Stimulated activated CD4-positive, alpha-beta T cell treated with anti-CD3 and anti-CD28 coated beads, TNF-alpha, amount 100 ng/mL, for 24 hours (primary cell): ENCODE measurements at places on chromosomes 2 and 18.

DNA sequence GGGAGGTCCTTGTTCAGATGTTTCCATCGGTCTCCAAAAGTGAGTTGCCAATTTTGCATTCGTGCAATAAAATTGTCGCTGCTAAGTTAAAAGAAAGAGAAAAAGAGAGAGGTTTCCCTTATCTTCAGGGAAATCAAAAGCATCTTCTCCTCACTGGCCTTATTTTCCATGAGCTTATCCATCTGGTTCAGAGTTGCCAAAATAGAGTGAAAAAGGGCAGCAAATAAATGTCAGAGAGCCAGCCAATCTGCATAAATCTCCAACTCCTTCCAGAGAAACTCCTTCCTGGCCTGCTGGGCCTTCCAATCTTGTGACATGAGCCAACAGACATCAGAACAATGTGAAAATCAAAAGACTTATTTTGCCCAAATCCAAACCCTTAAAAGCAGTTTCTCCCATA is 28.4 kb downstream of the PAX3 start:
- DNase-seq = no peak

DNA sequence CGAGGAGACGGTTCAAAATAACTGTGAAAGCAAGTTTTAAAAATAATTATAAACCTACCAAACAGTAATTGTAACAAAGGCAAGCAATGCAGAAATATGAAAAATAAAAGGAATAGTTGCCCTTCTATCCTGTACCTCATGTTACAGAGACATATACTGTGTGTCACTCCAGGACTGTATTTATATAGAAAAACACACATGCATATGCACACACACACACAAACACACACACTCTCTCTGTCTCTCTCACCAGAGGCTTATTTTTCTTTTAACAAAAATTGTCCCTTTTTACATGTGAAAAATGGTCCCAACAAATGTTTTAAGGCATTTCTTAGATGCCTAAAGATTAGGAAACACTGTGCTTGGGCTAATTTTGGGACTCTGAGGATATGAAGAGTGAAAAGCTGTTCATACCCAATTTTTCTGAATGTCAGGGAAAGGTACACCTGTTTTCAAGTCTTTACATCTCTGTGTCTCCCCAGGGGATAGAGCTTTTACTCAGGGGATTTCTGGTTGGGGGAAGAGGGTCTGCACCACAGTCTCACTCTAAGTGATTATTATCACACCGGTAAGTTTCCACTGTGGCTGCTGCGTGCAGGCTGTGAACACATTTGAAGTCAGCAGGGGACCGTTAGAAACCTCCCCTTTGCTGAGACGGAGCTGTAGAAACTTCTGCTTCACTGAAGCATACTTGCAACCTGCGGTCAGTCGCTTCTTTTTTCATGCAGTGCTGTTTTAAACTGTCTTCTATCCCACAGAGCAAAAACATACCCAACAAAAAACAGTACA is 51.4 kb upstream of the SPAG16 start:
- no peak for DNase-seq

GRCh38 chr18:54872681-54873080 is 44.4 kb downstream of the RAB27B start:
- no peak for DNase-seq

DNA sequence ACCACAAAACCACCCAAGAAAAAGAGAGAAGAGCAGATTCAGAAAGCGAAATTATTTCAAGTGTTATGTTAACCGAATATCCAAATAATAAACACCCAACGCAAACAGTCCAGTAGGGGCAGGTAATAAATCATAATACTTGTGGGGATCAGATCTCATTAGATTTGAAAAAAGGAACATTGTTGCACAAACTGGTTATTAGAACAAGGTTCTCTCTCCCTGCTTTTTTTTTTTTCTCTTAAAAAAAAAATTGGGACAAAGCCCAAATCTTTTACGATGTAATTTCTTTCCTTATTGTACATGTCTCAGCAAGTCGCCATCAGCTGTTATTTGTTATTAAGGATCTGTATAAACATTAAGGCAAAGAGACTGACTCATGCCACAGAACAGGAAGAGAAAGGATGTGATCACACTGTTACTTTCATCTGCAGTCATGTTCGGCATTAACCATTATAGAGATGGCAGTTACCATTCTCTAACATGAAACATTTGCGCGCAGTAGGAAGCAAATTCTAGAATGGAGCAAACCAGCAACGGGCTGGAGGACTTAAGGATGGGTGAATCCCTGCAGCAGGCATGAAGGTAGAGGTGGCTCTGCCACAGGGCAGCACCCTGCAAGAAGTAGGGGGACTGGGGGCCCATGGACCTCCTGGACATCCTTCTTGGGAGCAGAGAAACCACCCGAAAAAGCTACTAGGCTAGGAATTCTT is 42.0 kb downstream of the EPHA4 start:
- no peak for DNase-seq

- DNase-seq = no peak
Measured at GRCh38 chr2:228901531-228901930, 369.6 kb downstream of the PID1 start.

DNA sequence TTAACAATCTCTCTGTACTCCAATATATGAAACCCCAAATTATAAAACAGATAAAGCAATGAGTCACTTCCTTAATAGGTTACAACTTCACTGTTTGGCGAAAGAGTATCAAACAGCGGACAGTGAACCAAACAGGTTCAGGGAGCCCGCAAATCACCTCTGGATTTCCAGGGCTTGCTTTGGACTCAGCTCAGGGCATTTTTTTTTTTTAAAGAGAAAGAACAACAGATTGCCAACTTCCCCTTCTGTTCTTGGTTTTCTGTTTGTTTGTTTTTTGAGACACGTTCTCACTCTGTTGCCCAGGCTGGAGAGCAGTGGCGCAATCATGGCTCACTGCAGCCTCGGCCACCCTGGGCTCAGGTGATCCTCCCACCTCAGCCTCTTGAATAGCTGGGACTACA is 52.7 kb downstream of the ABCB11 start:
- DNase-seq = no peak

GRCh38 chr2:219116776-219117646 is 43.6 kb downstream of the NHEJ1 start:
- no peak for DNase-seq

- no peak for DNase-seq
Measured at GRCh38 chr2:14804902-14805301, 172.4 kb downstream of the LRATD1 start.

DNA sequence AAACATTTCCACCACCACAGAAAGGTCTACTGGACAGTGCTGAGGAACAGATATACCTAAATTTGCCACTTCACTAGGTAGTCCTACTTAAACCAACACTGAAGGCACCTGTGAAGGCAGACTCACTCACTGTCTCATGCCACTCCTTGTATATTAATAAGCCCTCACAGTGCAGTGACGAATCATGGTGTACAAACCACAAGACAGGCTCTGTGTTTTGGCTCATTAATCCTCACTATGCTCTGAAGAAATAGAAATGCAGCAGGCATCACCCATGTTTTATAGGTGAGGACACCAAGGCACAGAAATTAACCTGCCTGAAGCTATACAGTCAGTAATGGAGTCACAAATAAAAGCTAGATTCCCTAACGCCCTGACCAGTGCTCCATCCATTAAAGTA is 44.3 kb downstream of the BARD1 start:
- no peak for DNase-seq

GRCh38 chr18:45386041-45386655 is 229.1 kb upstream of the SLC14A2 start:
- DNase-seq = no peak
